A549 treated with RU486 at 1 μM for 4 hours (cell line): ENCODE measurements at places on chromosomes 12 and 14. TPM values are rescaled to one million over a fixed set of nuclear protein-coding genes. Genes with fewer than 3 reads are reported as not detected.

The GRIN2B gene
- total RNA-seq = 3.9 to 5.7 TPM (median 4.4 TPM) in 5 replicates

The NELL2 gene
- total RNA-seq = 0.46 TPM in 1 of 5 replicates, not detected in the others

The LARP4 gene
- total RNA-seq = 28.5 to 45.8 TPM (median 42.0 TPM) in 5 replicates

The KERA gene
- total RNA-seq = not detected in 5 replicates

The KRT78 gene
- 0.08 TPM in 1 of 5 replicates, not detected in the others for total RNA-seq

The CKB gene
- total RNA-seq = 73.0 to 106 TPM (median 102 TPM) in 5 replicates

The TMEM63C gene
- 0.45 to 1.0 TPM (median 0.76 TPM) in 5 replicates for total RNA-seq

The ARHGEF25 gene
- total RNA-seq = 6.1 to 7.7 TPM (median 6.6 TPM) in 5 replicates

The SIX4 gene
- total RNA-seq = 2.1 to 4.2 TPM (median 3.6 TPM) in 5 replicates

The STON2 gene
- 0.79 to 1.1 TPM (median 0.90 TPM) in 5 replicates for total RNA-seq

The LUM gene
- total RNA-seq = 0.14 to 0.25 TPM (median 0.24 TPM) in 5 replicates

The CCDC196 gene
- total RNA-seq = not detected in 5 replicates

The MANSC4 gene
- total RNA-seq = not detected in 5 replicates
